ENCODE measurements at places on chromosomes 1 and 21.

DNA sequence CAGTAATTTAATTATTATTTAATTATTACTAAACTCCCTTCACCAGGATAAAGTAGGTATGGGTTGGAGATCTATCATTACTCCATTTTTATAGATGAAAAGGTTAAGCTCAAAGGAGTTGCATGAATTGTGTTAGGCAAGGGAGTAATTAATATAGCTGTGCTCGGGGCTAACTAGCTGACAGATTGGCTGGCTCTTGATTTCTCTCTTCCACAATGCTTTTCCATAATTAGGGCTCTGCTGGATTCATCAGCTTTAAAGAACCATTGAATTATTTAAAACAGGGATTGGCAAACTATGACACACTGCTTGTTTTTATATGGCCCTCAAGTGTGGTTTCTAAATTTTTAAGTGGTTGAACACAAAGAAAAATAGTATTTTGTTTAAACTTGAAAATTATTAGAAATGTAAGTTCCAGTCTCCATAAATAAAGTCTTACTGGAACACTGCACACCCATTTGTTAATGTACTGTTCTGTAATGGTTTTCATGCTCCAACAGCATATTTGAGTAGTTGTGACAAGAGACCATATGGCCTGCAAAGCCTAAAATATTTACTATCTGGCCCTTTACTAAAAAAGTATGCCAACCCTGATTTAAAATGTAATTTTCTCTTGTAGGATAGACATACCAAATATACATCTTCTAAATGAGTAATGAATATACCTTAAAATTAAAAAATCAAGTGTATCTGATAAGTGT lies 76.4 kb downstream of the GDAP2 start:
- no peak for DNase-seq

- DNase-seq = no peak
Measured at GRCh38 chr1:162753998-162754585, 36.4 kb upstream of the HSD17B7 start.

DNA sequence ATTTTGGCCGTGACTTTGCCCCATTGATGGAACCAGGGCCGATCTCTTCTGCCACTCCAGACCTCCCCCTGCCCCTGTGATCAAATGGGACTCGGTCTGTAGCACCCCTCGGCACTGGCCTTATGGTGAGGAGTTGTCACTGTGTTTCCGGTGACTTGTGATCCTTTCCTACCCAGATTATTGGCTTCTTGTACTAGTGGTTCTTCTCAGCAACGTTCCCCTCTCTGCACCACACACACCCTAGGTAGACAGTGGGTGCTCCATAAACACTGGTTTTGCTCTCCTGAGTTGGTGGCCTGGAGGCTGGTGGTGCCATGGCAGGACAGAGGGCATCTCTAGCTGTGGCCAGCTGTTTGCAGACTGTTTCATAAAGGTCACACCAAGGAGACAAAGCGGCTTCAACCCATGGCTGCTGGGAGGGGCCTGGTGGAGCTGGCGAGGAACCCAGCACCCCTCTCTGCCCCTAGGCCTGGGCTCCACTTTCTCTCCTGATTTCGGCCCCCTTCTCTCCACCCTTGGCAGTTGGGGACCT lies 50.7 kb downstream of the DHRS3 start:
- no peak for DNase-seq

DNA sequence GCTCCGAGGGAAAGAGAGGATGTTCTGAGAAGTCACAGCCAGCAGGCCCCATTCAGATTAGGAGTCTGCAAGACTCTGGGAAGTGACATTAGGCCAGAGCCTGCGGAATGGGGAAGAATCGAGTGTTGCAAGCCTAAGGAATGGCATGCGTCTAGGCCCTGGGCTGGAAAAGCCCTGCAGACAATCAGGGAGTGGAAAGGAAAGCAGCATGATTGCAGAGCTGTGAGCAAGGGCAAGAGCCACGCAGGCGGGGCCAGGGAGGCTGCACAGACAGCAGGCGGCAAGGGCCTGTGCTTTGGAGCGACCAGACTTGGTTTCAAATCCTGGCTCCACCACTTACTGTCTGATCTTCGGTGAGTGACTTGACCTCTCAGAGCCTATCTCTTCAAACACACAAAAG lies 118.2 kb downstream of the RRAGC start:
- no peak for DNase-seq

GRCh38 chr1:226603022-226603857 lies 54.7 kb downstream of the STUM start:
- no peak for DNase-seq

DNA sequence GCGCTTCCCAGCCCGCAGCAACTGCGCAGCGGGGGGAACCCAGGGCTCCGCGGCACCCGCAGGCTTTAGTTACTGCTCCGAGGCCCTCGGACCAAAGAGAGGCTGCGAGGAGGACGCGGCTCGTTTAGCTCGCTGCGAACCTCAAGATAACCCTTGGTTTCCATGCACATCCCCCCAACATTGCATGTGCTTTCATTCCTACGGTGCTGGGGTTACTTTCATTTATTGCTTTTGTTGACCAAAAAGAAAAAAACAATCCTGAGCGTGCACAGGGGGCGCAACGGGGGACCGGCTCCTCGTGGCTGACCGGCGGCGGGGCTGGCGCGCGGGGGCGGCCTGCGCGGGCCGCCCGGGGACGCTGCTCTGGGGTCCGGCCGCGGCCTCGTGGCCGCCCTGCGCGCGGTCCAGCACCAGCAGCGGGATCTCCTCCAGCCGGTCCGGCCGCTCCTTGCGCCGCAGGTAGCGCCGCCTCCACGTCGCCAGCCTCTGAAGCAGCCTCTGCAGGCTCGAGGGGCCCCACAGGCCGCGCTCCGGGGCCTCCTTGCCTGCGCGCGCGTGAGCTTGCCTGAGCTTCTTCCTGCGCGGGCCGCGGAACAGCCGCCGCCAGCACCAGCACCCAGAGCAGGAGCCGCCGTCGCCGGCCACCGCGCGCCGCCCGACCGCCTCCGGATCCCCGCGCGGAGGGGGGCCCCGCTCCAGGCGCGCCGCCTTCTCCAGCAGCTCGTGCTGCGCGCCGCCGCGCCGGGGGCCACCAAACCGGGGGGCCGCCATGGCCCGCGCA lies 77.4 kb downstream of the DESI2 start:
- no peak for DNase-seq

GRCh38 chr1:26470878-26471497 lies 1.3 kb upstream of the HMGN2 start:
- no peak for DNase-seq

All from T-helper 2 cell (primary cell).